ENCODE measurements at places on chromosomes 16 and 17.
A peak's percentile ranks its signal among the peaks of the same experiment; 100 is the strongest.

DNA sequence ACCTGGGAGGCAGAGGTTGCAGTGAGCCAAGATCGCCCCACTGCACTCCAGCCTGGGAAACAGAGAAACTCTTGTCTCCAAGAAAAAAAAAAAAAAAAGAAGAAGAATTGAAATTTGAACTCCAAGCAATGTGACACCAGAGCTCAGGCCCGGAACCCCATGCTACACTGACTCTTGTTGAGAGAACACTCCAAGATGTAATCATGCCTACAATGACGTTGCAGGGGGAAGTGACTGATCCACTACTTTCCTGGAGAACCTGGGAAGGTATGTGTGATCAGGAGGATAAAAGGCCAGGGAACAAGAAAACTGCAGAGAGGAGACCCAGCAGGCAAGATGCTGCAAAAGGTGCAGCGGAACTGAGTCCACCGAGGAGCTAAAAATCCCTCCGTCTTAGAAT lies 57.9 kb downstream of the ADCY9 start:
- DNase-seq, result no peak

DNA sequence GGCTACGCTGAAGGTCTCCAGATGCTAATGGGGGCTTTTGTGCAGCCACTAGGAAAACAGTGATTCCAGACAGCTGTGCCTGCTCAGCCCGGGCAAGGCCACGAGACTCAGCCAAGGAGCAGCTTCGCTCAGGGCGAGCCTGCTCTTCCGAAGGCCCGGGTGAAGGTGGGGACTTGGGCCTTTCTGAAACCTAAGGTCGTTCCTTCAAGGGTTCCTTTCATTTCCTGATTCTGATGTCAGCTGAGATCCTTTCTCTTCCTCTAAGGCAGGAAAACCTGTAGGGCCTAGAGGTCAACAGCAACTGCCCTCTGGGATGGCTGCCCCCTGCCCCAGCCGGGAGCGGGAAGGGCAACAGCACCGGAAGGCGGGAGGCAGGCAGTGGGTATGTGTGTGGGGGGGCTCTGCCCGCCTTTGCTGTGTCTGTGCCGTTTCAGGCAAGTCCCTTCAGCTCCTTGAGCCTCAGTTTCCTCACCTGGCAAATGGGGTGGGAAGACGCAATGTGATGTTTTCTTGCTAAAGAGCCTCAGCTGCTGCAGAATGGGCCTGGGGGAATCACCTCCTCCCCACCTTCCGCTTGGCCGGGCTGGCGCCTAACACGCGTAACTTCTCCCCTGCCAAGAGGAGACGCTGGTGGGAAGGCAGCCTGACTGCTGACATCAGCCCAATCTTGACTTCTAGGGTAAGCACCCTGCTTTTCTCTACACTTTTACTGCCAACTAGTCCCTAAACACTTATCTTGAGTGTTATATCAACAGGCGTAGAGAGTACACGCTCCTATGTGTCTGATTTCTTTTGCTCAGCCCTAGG lies 32.8 kb downstream of the IRF8 start:
- DNase-seq, result no peak

GRCh38 chr16:66088681-66089080 lies 277.8 kb upstream of the CDH5 start:
- no peak for DNase-seq

DNA sequence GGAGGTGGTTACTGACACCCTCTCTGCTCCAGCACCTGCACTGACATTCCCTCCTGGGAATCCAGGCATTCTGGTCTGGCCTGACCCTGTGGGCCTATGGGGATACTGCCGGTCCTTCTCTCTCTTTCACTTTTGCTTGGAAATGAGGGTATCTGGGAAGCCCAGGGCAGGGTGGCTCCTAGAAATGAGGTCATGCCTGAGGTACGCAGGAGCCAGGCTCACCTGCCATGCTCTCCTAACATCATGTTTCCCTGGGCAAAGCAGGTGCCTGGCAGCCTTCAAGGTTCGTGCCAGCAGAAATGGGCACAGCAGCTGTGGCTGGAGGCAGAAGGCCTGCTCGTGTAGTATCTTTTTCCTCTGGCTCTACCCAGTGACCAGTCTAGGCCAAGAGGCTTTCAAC lies 3.3 kb downstream of the ITGA3 start:
- DNase-seq, result no peak

GRCh38 chr16:64950731-64951130 lies 171.1 kb downstream of the CDH11 start:
- DNase-seq, result no peak

DNA sequence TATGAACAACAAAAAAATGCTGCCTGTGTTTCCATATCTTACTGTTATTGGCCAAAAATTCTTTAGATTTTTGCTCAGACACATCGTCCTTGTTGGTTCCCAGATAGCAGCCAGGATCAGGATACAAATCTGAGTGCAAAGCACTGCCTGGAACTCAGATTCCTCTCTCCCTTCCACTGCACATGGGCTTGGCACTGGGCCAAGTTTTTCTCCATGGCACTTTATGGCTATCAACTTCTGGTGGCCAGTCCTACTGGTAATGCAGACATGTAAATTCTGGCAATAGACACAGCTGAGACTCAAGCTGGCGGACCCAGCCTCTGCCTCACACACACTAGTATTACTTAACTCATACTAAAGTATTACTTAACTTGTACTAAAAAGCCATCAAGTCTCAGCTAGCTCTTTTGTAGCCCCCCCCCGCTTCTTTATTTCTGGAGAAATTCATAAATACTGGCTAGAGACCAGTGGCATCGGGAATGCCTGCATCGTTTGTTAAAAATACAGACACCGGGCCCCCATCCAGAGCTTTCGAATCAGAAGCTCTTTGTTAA lies 181.2 kb upstream of the COX10 start:
- DNase-seq, result no peak

DNA sequence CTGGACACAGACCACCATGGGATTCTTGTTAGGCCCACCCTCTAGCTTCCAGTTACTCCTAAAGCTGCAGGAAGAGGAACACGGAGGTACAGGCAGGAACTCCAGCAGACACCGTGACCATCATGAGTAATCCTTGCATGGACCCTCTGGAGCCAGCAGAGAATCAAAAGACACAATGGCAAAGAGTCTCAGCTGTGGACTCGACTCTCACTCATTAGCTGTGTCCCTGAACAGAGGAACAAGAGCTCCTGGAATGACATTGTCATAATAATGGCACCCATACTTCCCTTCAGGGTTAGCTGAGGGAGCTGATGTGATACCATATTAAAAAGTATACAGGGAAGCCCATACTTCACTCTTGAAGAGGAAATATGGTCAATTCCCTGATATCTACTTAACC lies 176.3 kb upstream of the ASIC2 start:
- DNase-seq, result no peak

DNA sequence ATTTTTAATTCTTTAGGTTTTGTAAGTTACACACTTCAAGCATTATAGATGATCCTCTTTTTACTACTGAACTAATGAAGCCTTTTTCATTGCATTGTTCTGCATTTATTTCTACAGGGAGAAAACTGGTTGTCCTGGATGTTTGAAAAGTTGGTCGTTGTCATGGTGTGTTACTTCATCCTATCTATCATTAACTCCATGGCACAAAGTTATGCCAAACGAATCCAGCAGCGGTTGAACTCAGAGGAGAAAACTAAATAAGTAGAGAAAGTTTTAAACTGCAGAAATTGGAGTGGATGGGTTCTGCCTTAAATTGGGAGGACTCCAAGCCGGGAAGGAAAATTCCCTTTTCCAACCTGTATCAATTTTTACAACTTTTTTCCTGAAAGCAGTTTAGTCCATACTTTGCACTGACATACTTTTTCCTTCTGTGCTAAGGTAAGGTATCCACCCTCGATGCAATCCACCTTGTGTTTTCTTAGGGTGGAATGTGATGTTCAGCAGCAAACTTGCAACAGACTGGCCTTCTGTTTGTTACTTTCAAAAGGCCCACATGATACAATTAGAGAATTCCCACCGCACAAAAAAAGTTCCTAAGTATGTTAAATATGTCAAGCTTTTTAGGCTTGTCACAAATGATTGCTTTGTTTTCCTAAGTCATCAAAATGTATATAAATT lies 53.0 kb downstream of the TUBD1 start:
- DNase-seq, result peak; percentile 60

- DNase-seq, result no peak
These were observed 41.2 kb upstream of the RHOT1 start for GRCh38 chr17:32100971-32101631.

DNA sequence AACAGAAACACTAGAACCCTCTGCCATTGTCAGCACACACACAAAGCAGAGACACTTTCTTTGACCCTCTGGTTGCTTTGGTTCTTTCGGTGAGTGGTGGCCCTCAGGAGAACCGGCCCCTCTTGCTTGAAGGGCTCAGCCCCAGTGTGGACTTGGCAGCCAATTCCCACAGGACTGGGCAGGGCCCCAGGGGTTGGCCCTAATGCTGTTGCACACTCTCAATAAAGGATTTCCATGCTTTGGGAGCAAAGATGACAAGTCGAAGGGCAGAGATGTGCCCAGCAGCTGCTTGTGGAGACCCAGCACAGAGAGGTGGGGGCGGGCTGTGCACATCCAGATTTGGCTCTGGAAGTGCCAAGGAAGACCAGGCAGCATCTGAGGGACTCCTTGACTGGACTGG lies 149.0 kb downstream of the NTN1 start:
- DNase-seq, result no peak

GRCh38 chr16:31874366-31875111 lies 932 bp downstream of the ZNF267 start:
- peak; percentile 48 for DNase-seq
